CD4-positive, alpha-beta T cell treated with Interferon gamma for 1 hour (primary cell): ENCODE measurements at places on chromosomes 2 and 18.

- no peak for DNase-seq
These were observed 695.1 kb downstream of the ZEB2 start for GRCh38 chr2:143824791-143825190.

DNA sequence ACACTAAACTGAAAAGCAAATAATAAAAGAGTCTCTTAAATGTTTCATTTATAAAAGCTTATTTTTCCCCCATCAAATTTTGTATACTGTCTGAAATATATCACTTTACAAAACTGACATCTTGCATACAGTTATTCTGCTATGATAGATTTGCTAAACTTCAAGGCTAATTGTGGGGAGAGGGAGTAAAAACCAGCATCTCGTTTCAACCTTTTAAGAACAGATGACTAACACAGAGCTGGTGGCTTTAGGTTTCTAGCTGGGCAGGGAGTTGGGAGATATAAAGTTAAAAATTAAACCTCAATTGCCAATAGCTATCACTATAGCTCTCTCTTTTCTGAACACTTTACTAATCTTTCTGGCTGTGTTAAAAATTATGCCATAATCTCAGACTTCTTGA is 23.5 kb downstream of the C1D start:
- DNase-seq: no peak

DNA sequence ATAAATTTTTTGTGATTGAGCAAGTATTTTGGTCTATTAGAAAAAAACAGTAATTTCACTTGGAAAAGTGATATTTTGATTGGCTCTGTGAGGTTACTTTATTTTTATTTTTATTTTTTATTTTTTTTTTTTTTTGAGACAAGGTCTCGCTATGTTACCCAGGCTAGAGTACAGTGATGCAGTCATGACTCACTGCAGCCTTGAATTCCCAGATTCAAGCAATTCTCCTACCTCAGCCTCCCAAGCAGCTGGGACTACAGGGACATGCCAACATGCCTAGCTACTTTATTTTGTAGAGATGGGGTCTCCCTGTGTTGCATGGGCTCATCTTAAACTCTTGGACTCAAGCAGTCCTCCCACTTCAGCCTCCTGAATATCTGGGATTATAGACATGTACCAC is 60.9 kb upstream of the MGAT5 start:
- DNase-seq: no peak

- DNase-seq: peak; percentile 26
These were observed 4.4 kb upstream of the SEMA4C start for GRCh38 chr2:96874198-96874831.

- no peak for DNase-seq
These were observed 114.3 kb downstream of the DIS3L2 start for GRCh38 chr2:232075859-232076258.

- no peak for DNase-seq
These were observed 198.7 kb downstream of the BCL11A start for GRCh38 chr2:60354713-60355112.

DNA sequence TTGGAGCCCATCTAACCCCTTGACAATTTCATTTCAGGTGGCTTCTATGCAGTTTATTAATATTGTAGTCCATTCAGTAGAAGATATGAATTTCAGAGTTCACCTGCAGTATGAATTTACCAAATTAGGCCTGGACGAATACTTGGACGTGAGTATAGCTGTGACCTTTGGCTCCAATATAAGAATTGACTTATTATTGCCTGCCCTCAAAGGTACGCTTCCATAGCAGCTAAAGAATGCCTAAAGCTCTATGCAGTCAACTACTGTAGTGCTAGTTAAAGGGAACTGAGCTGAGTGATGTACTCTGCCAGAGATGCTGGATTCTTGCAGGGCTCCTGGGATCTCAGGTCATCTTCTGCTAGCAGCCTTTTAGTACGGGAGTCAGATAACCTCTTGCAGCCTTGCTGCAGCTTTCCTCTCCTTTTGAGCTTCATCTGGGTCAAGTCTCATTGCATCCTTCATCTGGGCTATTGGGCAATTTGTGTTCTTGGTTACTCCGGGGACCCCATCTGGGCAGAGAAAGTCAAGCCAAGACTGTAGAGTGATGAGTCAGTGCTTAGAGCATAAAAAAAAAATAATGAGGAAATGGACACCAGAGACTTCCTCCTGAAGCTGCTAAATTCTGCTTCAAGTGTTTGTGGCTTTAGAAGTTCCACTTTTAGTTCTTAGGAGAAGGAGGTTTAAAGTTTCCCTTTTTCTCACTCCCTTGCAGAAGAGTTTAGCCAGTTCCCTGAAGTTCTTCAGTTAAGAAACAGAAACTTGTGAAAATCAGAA is 105.6 kb downstream of the PRPF40A start:
- DNase-seq: peak; percentile 43

GRCh38 chr2:179019260-179019659 is 30.7 kb downstream of the CCDC141 start:
- no peak for DNase-seq

DNA sequence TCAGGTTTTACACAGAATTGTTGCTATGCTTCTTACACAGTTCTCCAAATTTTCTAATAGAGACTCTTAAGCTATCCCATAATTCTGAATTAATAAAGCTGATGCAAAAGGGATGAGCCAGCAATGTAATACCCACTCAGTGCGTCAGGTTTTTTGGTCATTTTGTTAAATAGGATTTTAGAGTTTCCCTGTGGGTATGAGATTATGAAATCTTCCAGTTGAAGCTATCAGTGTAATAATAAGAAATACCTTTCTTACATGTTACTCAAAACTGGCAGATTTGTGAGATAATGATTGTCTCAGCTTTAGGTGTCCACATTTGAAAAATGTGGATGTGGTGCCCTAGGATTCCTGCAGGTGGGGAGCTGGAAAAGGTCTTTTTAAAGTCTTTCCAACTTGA is 44.5 kb downstream of the SOCS6 start:
- no peak for DNase-seq

GRCh38 chr2:42974169-42974720 is 181.9 kb upstream of the HAAO start:
- no peak for DNase-seq

DNA sequence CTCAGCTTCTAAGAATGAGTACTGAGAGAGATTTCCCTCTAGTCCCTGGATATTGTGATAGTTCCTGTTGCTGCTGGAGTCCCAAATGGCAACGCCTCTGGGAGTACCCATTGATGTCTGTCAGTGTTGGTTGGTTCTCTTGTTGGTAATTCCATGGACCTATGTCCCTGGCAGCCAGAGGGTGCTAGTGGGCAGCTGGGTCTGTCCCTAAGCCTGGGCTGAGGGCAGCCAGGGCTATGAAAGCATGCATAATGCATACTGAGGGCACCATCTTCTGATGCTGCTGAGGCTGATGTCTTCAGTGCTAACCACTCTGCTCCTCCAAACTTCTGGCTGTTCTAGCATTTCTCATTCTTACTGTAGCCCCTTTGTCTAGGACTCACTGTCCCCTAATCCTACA is 35.9 kb downstream of the NABP1 start:
- no peak for DNase-seq

DNA sequence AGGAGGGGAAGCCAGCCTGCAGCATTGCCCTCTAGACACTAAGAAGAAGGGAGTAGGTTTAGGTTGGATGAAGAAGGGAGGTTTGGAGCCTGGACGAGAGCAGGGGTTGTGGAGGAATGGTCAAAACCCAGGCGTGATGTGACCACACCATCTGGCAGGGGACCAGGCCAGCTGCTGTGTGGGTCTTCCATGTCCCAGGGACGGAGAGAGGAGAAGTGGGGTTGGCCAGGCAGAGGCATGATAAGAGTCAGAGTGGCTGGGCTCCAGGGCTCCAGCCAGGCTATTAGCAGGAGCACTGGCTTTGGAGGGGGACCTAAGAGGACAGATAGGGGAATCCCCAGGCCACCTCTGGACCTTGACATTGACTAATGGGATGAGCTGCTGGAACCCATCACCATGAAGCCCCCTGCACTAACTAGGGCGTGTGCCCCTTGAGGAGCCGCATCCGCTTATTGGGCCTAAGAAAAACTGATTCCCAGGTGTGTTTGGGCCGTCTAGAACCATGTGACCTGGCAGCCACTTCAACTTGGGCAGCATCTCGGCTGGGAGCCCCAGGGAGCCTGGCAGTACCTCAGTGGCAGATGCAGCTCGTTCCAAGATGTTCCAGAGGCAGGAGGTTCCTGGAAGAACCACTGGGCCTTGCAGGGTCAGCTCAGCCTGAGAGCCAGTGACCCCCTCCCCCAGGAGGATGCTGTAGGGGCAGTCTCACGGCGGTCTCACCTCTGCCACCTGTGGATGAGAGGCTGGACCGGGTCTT is 235.1 kb downstream of the AGAP1 start:
- no peak for DNase-seq

- DNase-seq: peak; percentile 44
These were observed 61.4 kb downstream of the TGOLN2 start for GRCh38 chr2:85266146-85267041.

DNA sequence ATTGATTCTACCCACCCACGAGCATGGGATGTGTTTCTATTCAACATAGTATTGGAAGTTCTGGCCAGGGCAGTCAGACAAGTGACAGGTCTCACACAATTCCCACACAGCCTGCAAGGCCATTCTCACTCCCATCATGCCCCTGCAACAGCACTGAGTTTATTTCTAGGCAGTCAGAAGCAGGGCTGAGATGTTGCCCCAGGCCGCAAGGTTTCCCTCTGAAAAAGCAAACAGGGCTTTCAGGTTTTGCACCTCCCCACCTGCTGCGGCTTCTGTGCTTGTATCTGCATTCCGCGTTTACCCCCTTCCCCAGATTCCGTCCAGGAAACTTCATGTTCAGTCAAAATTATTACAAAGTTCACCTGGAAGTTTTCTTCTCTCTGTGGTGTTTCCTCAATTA is 9.4 kb upstream of the TACR1 start:
- no peak for DNase-seq

DNA sequence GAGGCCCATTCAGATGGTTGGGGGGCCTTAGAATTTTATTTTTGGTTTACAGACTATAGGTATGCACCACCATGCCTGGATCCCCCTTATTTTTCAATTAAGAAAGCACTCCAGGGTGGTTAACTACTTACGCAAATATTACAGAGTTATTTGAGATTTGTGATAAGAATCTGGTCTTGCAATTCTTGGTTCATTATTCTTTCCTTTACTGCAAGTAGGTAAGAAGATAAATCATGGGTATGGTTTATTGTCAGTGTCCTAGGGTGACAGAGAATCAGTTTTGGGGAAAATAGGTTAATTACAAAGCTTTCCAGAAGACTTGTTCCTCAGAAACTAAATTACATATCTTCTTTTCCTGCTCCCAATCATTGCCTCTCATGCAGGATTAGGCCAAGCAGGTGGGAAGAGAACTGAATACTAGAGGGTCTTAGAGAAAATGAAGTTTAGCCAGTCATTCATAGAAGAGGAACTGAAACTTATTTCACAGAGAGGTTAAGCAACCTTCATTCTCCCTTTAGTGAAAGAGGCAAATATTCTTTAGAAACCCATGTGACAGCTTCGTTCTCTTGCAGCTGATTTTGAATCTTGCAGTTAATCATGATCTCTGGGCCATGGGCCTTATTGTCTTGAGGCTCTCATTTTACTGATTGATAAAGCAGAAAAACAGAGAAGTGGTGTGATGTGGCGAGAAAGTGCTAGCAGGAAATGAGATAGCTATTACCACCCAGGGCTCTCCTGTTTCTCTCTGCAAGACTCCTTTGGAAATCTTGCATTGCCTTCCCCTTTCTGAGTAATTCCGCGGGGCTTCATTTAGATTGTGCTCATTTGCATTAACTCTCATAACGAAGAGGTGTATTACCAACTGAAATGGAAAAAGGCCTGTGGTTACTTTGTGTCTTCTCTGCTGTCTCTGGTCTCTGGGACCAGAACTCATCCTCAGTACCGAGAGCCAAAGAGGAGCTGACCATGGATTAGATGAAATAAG is 44.8 kb upstream of the ARHGAP25 start:
- DNase-seq: peak; percentile 1

DNA sequence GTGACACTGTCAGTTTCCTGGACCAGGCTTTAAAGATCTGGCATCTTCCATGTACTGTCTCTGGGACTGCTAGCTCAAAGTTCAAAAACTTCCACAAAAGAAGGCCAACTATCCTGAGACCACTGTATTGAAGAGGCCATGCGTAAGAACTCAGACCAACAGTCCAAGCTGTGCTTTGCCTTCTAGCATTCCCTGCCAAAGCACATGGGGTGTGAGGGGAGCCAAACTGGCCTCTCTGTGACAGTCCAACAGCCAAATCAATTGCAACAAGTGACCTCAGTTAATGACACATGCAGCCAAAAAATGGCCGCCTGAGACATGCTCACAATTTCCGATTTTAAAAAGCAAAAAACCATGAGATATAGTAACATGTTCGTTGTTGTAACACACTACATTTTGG is 160.3 kb upstream of the CDH19 start:
- no peak for DNase-seq

DNA sequence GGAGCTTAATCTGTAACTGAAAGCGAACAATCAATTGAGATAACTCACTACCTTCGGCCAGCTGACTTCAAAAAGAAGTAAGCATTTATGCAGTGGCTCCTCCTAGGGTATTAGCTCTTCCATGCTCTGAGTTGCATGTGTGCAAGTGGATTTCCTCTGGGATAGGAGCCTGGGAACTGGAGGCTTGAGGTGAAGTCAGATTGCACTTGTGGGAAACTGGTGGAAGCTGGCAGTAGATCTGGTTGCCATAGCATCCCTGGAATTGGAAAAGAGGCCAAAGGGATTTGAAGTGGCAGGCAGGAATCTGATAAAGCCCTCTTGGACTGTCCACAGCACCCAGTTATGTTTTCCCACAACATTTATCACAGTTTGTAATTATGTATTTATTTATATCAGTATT is 50.6 kb upstream of the FMNL2 start:
- no peak for DNase-seq

DNA sequence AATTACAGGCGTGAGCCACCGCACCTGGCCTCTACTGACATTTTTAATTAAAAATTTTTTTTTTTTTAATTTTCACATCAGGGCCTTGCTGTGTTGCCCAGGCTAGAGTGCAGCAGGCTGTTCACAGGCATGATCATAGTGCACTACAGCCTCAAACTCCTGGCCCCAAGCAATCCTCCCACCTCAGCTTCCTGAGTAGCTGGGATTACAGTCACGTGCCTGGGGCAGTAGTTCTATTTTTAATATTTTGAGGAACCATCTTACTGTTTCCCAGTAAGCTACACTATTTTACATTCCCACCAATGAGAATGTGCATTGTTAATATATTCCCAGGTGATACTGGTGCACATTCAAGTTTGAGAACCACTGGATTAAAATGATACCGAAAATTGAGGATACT is 92.7 kb downstream of the WDSUB1 start:
- no peak for DNase-seq

DNA sequence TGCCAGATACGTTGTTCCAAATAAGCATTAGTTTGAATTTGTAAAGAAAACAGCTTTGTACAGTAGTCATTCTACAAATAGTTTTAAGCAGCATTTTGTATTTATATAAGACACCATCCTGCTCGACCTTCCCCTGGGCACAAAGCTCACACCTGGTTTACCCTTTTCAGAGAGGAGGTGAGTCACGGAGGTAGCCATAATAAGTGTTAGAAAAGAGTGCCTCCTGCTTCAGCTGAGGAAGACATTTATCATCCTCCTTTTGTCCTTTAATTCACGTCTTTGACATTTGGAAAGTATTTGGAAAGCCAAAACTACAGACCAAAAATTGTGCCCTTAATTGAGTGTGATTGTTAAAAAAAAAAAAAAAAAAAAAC is 6.8 kb downstream of the RAB12 start:
- no peak for DNase-seq

GRCh38 chr2:160509016-160509415 is 15.4 kb upstream of the RBMS1 start:
- no peak for DNase-seq
